ENCODE measurements at places on chromosomes 1 and 21. TPM values are rescaled to one million over a fixed set of nuclear protein-coding genes. Genes with fewer than 3 reads are reported as not detected.
A peak's percentile ranks its signal among the peaks of the same experiment; 100 is the strongest.

GRCh38 chr1:171212607-171213351 lies 27.7 kb downstream of the FMO2 start:
- peaks cover 8% of the 10 kb centered on the region for H3K27me3 ChIP-seq
- no peak for DNase-seq
- H3K36me3 ChIP-seq, result no peaks in the 10 kb centered on the region
- no peaks in the 10 kb centered on the region for H3K4me1 ChIP-seq

GRCh38 chr1:46401964-46402626 lies 8.0 kb downstream of the FAAH start:
- H3K27ac ChIP-seq, result no peak overlapping the region
- H3K36me3 ChIP-seq, result no peaks in the 10 kb centered on the region
- DNase-seq, result no peak
- H3K4me3 ChIP-seq, result no peak overlapping the region
- no peaks in the 10 kb centered on the region for H3K27me3 ChIP-seq

DNA sequence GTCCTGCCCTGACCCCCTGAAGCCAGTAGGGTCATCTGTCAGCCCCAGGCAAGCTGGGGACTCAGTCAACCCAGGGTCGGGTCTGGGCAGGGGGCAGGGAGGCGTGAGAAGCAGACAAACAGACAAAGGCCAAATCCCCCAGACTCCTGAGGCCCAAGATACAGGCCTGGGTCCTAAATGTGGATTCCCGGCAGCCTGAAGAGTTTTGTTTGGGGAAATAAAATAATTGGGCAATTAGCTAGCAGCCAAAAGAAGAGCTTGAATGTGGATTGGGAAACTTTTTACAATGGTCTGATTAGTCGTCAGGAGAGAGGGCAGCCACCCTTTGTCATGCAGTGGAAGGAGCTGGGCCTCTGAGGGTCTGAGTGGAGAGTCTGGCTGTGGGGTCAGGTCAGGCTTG lies 4.5 kb upstream of the LEFTY2 start:
- no peaks in the 10 kb centered on the region for H3K36me3 ChIP-seq
- peaks cover 4% of the 10 kb centered on the region for H3K27me3 ChIP-seq
- no peak overlapping the region for H3K27ac ChIP-seq
- no peak for DNase-seq

GRCh38 chr1:201916649-201917249 lies 28.1 kb downstream of the SHISA4 start:
- peaks cover 2% of the 10 kb centered on the region for H3K27me3 ChIP-seq
- no peaks in the 10 kb centered on the region for H3K4me1 ChIP-seq
- H3K27ac ChIP-seq, result no peak overlapping the region
- H3K4me3 ChIP-seq, result no peak overlapping the region
- no peaks in the 10 kb centered on the region for H3K36me3 ChIP-seq

GRCh38 chr1:179881642-179882252 lies 338 bp upstream of the TOR1AIP1 start:
- H3K27ac ChIP-seq, result peak overlapping the region; percentile 99
- H3K4me3 ChIP-seq, result peak overlapping the region; percentile 83
- DNase-seq, result no peak
- H3K36me3 ChIP-seq, result peaks cover 19% of the 10 kb centered on the region
- peaks cover 31% of the 10 kb centered on the region for H3K4me1 ChIP-seq
- no peaks in the 10 kb centered on the region for H3K27me3 ChIP-seq

GRCh38 chr21:19034560-19034959 lies 631.0 kb upstream of the TMPRSS15 start:
- no peaks in the 10 kb centered on the region for H3K36me3 ChIP-seq
- no peak overlapping the region for H3K27ac ChIP-seq
- no peak overlapping the region for H3K4me3 ChIP-seq
- H3K4me1 ChIP-seq, result no peaks in the 10 kb centered on the region
- DNase-seq, result no peak
- no peaks in the 10 kb centered on the region for H3K27me3 ChIP-seq

DNA sequence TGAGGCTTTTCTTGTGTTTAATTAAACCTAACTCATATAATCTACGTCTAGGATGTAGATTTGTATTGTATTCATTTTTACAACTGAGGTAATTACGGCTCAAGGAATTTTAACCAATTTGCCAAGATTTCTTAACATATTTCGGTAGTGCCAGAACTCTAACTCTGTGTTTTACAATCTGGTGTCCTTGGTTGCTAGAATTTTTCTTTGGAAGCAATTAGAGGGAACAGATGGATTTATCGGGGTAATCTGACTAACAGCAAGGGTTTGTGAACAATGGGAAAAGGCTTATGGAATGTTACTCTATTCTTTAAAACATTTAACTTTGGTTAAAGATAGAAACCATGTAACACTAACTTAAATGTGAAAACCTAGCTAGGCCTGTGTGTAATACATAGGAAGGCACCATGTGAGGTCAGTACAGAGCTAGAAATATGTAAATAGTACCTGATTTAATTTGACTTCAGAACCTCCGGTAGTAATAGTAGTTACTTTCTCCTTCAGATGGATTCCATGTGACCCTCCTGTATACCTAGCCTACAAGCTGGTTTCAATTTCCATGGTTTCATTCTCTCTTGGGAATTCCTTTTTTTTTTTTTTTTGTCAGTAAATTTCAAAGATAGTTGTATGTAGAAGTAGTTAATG lies 1.2 kb downstream of the MTF2 start:
- H3K36me3 ChIP-seq, result peaks cover 7% of the 10 kb centered on the region
- DNase-seq, result no peak
- peaks cover 20% of the 10 kb centered on the region for H3K4me1 ChIP-seq

DNA sequence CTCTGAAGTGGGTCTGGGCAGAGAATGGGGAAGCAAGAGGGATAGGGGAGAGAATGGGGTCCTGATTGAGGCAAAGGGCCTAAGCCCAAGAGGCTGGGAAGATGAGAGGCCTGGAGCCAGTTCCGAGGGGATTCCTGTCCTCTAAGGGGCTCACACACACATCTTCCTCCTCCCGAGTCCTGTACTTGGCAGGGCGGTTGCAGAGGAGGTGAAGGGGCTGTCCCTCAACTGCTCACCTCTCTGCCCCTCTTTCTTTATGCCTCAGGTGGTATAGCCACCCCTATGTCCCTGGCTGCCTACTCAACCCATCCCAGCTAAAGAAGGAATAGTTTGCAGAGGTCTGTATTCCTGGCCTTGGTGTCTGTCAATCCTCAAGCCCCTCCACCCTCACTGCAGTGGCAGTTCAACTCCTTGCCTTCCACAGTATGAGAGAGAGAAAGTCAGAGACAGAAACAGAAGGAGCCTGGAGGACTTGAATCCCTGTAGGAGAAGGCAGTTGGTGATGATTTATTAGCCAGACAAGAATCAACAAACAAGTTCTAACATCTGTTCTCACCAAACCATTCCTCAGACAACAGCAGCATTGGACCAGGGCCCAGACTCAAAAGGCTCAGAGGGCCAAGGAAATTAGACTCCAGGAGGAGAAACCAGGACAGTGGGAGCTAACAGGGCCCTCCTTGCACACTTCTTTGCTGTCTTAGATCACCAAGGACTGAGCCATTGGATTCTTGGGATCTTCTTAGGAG lies 10.7 kb downstream of the SH2D2A start:
- no peak overlapping the region for H3K4me3 ChIP-seq
- H3K27me3 ChIP-seq, result no peaks in the 10 kb centered on the region
- no peak overlapping the region for H3K27ac ChIP-seq
- no peak for DNase-seq
- H3K4me1 ChIP-seq, result peaks cover 59% of the 10 kb centered on the region

GRCh38 chr1:174556392-174556791 lies 108.6 kb downstream of the GPR52 start:
- no peaks in the 10 kb centered on the region for H3K4me1 ChIP-seq
- no peak overlapping the region for H3K27ac ChIP-seq
- no peaks in the 10 kb centered on the region for H3K36me3 ChIP-seq
- no peak overlapping the region for H3K4me3 ChIP-seq
- no peak for DNase-seq

DNA sequence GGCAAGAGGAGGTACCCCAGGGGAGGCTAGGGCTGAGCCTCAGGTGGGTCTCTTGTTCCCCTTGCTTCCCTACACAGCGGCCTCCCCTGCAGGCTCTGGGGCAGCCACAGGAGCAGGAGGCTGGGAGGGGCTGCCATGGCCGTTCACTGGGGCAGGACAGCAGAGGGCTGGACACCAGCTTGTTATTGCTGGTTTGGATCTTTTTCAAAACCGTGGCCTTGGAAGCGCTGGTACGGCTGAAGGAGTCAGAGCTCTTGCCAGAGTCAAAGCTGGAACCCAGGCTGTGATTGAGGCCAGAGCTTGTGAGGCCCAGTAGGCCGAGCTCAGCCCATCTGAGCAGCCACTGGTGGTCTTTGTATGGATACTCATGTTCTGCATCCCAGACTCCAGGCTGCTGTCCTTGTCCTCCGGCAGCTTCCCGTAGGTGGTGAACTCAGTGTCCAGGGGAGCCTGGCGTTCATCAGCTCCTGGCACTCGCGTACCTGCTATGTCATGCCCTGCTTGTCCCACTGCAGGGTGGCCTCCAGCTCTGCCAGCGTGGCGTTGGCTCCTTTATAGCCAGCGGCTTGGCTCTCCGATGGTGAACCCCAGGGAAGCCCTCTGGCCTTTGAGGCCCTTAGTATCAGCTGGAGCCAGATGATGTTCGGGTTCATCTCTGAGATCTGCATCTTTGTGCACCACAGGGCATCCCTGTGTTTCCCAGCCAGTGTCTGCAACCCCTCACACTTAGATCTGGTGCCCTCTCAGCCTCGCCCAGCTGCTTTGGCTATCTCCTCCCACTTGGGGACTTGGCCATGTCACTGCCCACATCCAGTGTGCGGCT lies 40.3 kb upstream of the THEM4 start:
- H3K27ac ChIP-seq, result no peak overlapping the region
- H3K36me3 ChIP-seq, result no peaks in the 10 kb centered on the region
- H3K4me1 ChIP-seq, result peaks cover 26% of the 10 kb centered on the region
- DNase-seq, result no peak

GRCh38 chr1:179142889-179143299 lies 61.0 kb downstream of the TOR3A start:
- peaks cover 14% of the 10 kb centered on the region for H3K4me1 ChIP-seq
- no peak for DNase-seq
- H3K27me3 ChIP-seq, result no peaks in the 10 kb centered on the region
- H3K4me3 ChIP-seq, result no peak overlapping the region

GRCh38 chr1:197234581-197234980 lies 33.5 kb upstream of the CRB1 start:
- no peaks in the 10 kb centered on the region for H3K36me3 ChIP-seq
- no peak for DNase-seq
- no peaks in the 10 kb centered on the region for H3K27me3 ChIP-seq
- no peak overlapping the region for H3K27ac ChIP-seq

- peak overlapping the region; percentile 67 for H3K27ac ChIP-seq
- peak overlapping the region; percentile 11 for H3K4me3 ChIP-seq
- H3K4me1 ChIP-seq, result peaks cover 37% of the 10 kb centered on the region
- no peaks in the 10 kb centered on the region for H3K36me3 ChIP-seq
- no peak for DNase-seq
- H3K27me3 ChIP-seq, result no peaks in the 10 kb centered on the region
Measured at GRCh38 chr1:113783254-113784103, 24.2 kb upstream of the PHTF1 start.

DNA sequence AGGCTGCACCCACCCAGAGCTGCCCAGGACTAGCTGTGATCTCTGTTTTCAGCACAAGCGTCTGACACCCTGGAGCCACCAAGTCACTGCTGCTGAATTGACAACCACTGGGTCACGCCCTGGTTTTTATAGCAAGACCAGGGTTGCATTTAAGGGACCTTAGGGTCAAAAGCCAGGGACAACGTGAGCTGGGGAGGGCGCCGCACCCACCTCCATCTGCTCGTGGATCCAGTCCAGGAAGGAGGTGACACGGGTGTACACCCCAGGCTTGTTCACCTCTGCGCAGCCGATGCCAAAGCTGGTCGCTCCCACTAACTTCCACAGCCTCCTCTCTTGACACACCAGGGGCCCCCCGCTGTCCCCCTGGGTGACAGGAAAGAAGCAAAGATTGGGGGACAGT lies 9.2 kb upstream of the TFF1 start:
- no peak overlapping the region for H3K27ac ChIP-seq
- peaks cover 6% of the 10 kb centered on the region for H3K4me1 ChIP-seq
- no peak for DNase-seq

DNA sequence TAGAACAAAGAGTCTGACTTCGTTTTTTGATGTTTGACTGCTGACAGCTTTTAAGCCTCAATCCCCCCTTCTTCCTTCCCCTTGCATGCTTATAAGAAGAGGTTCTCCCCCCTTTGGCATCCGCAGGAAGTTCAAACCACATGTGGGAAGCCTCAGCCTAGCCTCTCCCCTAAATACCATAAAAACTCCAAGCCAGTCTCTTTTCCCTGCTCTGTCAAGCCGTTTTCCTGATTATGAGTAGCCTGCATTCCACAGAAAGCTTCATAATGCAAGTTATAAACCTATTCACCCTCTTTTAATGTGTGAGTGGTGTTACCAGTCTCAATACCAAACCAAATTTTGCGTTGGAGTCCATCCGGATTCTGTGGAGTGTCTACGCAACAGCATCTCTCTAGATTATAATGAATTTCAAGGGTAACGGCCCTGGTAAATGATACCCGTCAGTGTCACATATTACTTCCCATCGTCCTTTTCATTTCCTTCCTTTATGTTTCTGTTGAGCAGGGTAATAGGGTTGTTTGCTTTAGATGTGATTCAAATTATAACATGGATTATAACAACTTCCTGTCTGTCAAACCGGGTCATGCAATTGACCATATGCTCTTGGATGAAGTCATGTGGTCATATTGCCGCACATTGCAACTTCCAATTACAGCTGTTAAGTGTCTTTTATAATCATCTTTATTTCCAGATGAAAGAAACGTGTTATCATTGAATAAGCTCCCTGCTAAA lies 717.5 kb downstream of the RWDD3 start:
- DNase-seq, result no peak
- H3K4me3 ChIP-seq, result no peak overlapping the region
- H3K36me3 ChIP-seq, result no peaks in the 10 kb centered on the region

DNA sequence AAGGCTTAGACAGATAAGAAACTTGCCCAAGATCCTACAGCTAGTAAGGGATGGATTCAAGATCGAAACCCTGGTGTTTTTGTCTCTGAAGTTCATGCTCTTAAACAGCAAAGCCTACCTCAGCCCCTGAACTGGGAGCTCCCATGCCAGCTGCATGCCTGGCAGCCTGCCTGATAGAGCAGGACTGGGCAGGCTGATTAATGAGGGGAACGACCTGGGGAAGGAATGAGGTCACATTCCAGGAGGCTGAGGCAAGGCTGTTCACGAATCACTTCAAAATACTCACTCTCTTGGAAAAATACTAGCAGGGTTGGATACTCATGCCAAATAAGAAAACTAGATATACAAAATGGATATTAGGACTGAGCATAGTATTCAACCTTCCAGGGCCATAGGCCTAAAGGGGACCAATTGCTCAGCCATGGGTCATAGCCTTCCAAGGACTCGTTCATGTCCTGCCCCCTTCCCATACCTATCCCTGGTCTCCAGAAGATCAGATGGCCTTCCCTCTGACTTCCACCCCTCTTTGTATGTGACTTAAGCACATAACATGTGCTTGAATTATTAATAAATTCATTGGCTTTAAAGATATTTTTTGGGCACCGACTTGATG lies 15.6 kb upstream of the TACSTD2 start:
- no peaks in the 10 kb centered on the region for H3K4me1 ChIP-seq
- H3K27ac ChIP-seq, result no peak overlapping the region
- H3K4me3 ChIP-seq, result no peak overlapping the region
- H3K27me3 ChIP-seq, result no peaks in the 10 kb centered on the region

GRCh38 chr1:204081164-204081790 lies 8.4 kb downstream of the SOX13 start:
- H3K4me1 ChIP-seq, result peaks cover 3% of the 10 kb centered on the region
- H3K27me3 ChIP-seq, result peaks cover 10% of the 10 kb centered on the region
- H3K4me3 ChIP-seq, result no peak overlapping the region
- H3K27ac ChIP-seq, result no peak overlapping the region
- no peak for DNase-seq
- H3K36me3 ChIP-seq, result no peaks in the 10 kb centered on the region

OR10J1 gene
- not detected for total RNA-seq

C8B gene
- not detected for total RNA-seq

FPGT gene
- 4.5 TPM for total RNA-seq

ACAP3 gene
- 46.4 TPM for total RNA-seq

CR1 gene
- 3.1 TPM for total RNA-seq

VAV3 gene
- 5.5 TPM for total RNA-seq

TNFSF4 gene
- total RNA-seq, result 0.33 TPM

Data from CD4-positive, alpha-beta T cell (primary cell).